ENCODE measurements at places on chromosomes 3 and 15.

DNA sequence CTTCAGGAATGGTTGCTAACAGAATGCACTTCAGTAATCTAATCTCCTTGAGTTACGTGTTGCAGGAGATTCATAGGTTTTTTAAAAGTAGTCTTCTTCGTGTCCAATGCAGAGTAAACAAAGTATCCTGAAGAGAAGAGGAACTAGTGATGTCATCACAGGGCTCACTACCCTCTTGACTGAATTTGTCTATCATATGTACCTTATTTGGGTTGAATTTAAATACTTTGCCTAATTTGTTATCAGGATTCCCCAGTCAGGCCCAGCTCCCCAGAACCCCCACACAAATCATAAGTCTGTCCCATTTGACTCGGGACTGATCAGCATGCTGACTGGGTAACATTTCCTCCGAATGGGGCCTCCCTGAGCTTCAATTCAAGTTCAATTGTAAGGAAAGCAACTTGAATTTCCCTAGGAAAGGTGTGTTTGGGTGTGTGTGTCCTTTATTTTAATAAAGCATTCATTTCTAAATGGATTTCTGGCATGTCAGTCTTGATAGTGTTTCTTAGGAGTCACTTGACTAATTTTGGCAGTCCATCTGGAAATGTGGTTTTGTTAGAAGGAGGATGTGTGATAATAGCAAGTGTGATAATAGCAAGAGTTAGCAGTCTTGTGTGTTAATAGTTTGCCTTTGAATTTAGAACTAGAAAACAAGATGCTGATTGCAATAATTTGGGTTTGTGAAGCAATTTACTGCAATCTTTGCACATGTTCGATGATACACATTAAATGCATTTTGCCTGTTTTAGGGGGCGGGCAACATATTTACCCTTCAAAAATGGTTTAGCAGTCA lies 21.9 kb downstream of the OXNAD1 start:
- DNase-seq: no peak

DNA sequence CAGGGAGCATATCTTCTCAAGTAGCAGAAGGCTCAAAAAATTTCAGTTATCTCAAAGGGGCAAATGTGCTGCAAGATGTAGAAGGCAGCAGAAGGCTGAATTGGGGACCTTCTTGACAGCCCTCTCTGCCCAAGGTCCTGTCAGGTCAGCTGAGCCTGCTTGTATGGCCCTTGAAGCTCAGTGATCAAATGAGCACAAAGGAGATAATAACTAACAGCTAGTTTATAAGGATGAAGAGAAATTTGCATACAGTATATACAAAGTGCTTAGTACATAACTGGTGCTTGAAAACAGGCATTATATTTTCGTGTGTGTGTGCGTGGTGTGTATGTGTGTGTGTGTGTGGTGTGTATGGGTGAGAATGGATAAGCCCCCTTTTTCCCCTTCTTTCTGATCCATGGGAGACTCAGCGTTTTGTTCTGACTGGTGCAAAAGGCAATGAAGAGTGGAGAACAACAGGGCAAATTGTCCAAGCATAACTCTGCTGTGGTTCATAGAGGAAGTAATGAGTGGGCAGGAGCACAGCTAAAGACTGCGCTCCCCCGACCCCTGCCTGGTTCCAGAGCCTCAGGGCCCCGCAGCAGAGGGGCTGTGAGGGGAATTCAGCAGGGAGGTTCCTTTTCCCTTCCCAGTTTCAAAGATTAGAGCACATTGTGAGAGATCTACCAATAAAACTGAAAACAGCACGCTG lies 356.8 kb upstream of the NR2F2 start:
- DNase-seq: no peak

DNA sequence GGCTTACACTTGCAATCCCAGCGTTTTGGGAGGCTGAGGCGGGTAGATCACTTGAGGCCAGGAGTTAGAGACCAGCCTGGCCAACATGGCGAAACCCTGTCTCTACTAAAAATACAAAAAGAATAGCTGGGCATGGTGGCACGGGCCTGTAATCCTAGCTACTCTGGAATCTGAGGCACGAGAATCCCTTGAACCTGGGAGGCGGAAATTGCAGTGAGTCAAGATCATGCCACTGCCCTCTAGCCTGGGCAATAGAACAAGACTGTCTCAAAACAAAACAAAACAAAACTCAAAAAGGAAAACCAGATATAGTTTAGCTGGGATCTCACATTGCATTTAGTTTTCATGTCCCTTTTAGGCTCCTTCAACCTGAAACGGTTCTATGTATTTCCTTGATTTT lies 2.9 kb upstream of the USP50 start:
- DNase-seq: no peak

DNA sequence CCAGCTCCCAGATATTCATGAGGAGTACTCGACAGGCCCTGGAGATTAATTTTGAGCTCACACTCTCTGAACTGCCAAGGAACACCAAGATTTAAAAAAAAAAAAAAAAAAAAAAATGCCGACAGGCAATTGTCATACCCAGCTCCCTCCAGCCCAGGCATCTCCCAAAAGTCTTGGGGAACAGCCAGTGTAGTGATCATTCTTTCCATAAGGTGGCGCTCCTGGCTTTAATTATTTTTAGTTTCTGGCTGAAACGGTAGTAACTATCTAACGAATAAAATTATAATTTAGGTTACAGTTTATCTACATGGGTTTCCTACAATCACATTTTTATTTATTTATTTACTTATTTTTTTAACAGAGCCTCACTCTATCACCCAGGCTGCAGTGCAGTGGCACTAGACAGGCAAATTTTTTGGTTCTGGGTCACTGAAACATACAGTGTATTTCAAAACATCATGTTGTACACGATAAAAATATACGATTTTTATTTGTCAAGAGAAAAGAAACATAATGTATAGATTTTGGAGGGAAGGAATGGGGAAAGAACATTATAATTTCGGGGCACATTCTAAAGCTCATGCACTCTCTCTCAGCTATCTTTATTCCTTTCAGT lies 157.3 kb downstream of the ADAMTS9 start:
- DNase-seq: no peak

GRCh38 chr3:147509448-147509847 lies 100.3 kb downstream of the ZIC1 start:
- DNase-seq: no peak

DNA sequence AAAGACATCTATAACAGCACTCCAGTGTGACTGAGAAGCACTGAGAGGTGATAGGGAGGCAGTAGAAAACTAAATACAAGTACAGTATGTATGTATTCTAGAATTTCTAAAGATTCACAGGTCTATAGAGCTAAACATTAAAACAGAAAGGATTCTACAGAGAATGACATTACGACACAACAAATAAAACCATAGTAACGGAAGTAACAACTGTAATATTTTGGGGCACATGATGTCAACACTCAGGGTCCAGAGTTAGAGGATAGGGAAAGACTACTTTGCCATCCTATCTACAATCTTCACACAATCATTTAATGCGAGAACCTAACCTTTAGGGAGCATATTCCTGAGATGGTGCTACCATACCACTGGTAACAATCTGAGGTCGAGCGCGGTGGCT lies 13.6 kb downstream of the UBXN7 start:
- DNase-seq: no peak

- no peak for DNase-seq
Measured at GRCh38 chr15:58545307-58546065, 113.7 kb downstream of the LIPC start.

DNA sequence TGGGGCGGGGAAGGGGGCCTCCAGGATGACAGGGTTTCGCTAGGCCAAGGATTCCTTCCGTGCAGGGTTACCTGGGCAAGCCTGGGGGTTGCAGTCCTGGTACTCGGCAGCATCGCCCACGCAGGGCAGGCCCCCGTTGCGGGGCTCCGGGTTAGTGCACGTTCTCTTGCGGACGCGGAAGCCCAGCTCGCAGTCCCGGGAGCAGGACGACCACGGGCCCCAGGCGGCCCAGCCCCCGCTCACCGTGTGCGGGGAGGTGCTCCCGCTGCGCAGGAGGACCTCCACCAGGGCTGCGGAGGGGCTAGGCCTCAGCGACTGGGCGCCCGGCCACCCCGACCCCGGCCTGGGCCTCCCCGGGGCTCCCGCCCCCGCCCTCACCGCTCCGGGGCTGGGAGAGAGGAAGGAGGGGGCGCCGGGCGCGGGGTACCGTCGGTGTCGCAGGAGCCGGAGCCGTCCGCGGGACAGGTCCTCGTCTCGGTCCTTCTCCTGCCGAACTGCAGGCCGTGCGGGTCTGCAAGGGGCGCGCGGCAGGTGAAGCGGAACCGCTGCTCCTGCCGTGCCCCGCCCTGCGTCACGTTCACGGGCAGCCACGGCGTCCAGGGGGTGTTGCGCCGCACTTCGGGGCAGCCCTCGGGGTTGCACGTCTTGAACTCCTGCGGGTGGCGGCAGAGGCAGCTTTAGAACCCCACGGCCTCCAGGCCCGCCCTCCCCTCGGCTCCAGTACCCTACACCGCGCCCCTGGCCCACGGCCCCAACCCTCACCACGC lies 114.6 kb downstream of the SEMA5B start:
- DNase-seq: no peak

DNA sequence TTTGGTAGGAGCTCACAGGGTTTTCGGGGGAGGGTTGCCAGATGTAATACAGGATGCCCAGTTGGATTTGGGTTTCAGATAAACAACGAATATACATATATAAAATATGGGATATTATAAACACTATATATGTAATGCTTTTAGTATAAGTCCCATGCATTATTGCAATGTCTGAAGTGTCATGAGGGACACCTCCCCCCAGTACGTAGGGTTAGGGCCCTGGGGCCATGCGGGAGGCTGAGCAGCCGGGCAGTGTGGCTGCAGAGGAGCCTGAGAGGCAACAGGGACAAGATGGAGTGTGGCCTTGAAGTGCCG lies 148.9 kb downstream of the SMAD6 start:
- no peak for DNase-seq

GRCh38 chr3:122873741-122874515 lies 79.1 kb downstream of the SLC49A4 start:
- DNase-seq: no peak

DNA sequence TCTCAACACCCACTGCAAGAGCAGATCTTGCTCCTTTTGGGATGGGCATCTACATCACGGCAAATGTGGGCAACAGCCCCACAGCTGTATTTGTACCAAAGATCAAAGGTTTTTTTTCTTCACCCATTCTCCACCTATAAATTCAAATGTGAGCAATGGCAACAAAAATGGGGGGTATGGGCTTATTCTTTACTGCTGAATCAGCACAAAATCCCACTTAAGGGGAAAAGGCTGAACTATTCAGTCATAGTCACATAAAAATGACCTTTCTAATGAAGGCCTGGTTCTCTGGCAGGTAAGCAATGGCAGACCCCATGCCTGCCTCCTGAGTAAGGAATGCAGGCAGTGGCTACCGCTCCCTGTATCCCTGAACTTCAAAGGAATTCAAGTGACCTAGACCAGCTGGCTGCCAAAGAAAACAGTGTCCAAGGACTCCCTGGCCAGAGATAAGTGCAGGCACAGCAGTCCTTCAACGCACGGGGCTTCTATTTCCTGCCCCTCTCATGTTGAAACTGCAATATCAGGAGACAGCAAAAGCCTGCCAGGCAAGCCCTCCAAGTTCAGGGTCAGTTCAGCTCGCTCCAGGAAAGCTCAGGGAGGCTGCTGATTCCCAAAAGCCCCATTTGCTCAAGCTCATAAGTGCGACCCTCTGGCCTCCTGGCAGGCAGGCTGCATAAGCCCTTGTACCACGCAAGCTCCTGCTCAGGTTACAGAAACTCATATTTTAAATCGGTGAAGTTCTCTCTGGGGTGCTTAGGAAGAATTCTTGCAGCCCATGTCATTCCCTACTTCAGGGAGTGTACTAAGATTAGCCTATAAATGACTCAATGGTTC lies 134.1 kb downstream of the PDZRN3 start:
- DNase-seq: no peak

- DNase-seq: no peak
Measured at GRCh38 chr3:126360714-126361060, 3.5 kb upstream of the KLF15 start.

DNA sequence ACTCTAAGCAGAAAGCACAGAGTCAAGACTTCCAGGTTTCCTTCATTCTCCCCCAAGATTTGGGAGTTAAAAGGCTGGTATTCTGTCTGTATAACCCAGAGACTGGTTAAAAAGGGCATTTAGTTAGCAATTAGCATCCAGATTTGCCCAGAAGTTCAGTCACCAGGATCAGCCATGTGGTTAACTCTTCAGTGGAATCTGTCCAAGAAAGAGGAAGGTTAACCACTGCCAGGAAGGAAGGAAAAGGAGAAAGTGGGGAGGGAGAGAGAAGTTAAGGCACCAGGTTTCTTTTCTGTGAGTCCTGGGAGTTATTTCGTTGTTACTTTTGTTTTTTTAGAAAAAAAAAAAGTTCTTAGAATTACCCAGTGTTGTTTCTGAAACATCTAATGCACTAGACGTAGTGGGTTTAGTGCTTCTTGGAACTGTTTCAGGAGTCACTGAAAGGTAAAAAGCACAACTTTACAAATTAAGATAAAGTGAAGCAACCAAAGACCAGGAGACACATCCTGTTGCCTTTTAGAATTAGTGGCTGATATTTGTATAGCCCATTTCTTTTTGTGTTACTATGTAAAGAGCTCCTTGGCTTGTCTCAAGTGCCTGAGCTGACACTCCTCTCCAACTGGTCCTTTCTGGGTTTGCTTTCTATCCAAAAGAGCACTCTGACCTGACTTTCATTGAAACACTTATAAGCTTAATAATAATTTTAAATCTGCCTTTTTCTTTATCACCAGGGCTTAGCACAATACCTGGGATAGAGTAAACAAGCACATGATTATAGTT lies 128.6 kb downstream of the ABI3BP start:
- no peak for DNase-seq

GRCh38 chr15:100784493-100785180 lies 95.0 kb upstream of the ALDH1A3 start:
- no peak for DNase-seq

DNA sequence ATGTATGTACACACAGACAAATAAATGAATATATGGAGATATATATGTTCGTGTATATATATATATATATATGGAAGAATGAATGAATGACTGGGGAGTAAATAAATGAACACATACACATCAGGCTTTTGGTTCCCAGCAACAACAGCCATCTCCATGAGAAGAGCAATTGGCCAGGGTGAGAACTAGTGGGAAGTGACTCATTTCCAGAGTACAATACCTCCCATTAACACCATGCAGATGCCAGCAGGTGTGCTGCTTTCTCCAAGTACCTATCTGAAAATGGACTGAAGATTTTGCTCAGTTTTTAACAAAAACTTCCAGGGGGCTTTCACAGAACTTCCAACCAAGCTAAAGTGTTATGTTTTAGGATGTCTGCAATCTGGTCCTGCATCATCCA lies 179.8 kb upstream of the SLC2A2 start:
- no peak for DNase-seq

DNA sequence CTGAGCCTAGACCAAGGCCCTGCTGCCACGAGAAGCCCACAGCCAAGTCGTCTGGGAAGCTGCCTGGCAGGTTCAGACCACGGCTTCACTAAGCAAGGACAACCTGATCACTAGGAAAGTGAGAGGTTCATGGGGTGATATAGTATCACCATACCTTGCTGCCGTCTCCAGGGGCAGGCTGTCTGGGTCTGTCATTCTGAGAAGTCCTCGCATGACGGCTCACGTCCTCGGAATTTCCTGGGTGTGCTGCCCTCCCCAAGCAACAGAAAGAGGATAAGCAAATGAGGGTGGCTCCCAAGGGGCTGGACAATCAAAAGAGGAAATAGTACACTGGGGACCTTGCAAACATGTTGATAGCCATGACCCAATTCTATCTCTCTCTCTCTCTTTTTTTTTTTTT lies 207.4 kb upstream of the IGF1R start:
- no peak for DNase-seq

GRCh38 chr3:194489736-194490612 lies 3.2 kb upstream of the ATP13A3 start:
- no peak for DNase-seq
